ENCODE measurements at places on chromosomes 12 and 14. TPM values are rescaled to one million over a fixed set of nuclear protein-coding genes. Genes with fewer than 3 reads are reported as not detected.

The GZMB gene
- 0.46 TPM for polyA plus RNA-seq

The SOX5 gene
- polyA plus RNA-seq: 2.3 TPM

The RESF1 gene
- polyA plus RNA-seq: 19.5 TPM

The SMIM41 gene
- polyA plus RNA-seq: 0.24 TPM

The CCDC196 gene
- polyA plus RNA-seq: 5.7 TPM

The KCNA1 gene
- polyA plus RNA-seq: not detected

The TMEM30B gene
- 3.0 TPM for polyA plus RNA-seq

The PRPH gene
- 0.05 TPM for polyA plus RNA-seq

The ZBTB42 gene
- 4.4 TPM for polyA plus RNA-seq

The TMEM229B gene
- 1.5 TPM for polyA plus RNA-seq

The AMN gene
- polyA plus RNA-seq: 5.1 TPM

The OGFOD2 gene
- polyA plus RNA-seq: 18.6 TPM

The IGF1 gene
- polyA plus RNA-seq: 23.7 TPM

The CTSG gene
- 1.9 TPM for polyA plus RNA-seq

The IAPP gene
- polyA plus RNA-seq: not detected

The SLC17A8 gene
- polyA plus RNA-seq: 0.29 TPM

The BAZ1A gene
- 4.5 TPM for polyA plus RNA-seq

The NDRG2 gene
- 156 TPM for polyA plus RNA-seq

The ZNF10 gene
- 3.1 TPM for polyA plus RNA-seq

The PRIMA1 gene
- 0.13 TPM for polyA plus RNA-seq

The ZNF26 gene
- polyA plus RNA-seq: 1.7 TPM

The NRXN3 gene
- polyA plus RNA-seq: 0.07 TPM

The OR6C6 gene
- polyA plus RNA-seq: not detected

The APOLD1 gene
- polyA plus RNA-seq: 1.4 TPM

The AQP6 gene
- polyA plus RNA-seq: 0.11 TPM

The ARMH4 gene
- polyA plus RNA-seq: 0.38 TPM

The TXNDC16 gene
- 3.0 TPM for polyA plus RNA-seq

The HCAR1 gene
- polyA plus RNA-seq: not detected

The NUAK1 gene
- 2.5 TPM for polyA plus RNA-seq

The PTPN6 gene
- 19.4 TPM for polyA plus RNA-seq

The RPL10L gene
- polyA plus RNA-seq: not detected
